ENCODE measurements at places on chromosomes 1 and 21. TPM values are rescaled to one million over a fixed set of nuclear protein-coding genes. Genes with fewer than 3 reads are reported as not detected.

GRCh38 chr1:22502202-22502601, 50.6 kb downstream of the ZBTB40 start:
- DNase-seq: no peak

DNA sequence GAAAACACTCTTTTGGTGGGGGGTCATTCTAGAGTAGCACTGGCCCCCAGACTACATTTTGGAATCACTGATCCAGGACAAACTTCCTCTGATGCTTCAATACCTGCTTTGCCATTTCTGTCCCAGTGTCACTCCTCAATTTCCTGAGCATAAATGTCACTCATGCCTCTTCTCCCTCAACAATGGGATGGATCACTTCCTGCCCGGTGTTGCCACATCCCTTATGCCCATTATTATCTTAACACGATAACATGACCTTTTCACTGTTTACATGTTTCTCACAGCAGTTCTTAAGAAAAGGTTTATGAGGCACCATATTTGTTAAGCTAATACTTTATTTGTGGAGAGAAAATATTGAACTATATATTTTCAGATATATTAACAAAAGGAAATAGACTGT, 3.9 kb upstream of the ITLN1 start:
- DNase-seq: peak; percentile 50

- no peak for DNase-seq
Observed at GRCh38 chr1:36590264-36590663, 107.6 kb upstream of the CSF3R start.

The C1orf116 gene
- not detected for total RNA-seq

DNA sequence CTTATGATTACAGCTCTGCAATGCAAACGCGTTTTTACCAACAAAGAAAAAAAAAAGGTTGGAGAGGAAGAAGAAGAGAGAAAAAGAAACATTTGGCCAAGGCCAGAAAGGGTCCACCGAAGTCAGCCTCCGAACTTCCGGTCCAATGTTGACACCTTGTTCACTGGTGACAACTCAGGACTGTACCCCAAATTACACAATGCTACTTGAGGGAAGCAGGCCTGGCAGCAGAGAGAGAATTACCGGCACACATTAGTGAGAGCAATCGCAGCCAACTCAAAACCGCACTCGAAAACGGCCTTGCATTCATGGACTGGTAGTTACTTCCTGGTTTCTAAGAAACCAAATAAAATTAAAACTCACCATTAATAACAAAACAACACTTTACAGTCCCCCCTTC, 652.5 kb downstream of the KIF26B start:
- DNase-seq: no peak

Data from lung microvascular endothelial cell (primary cell).